CD4-positive, alpha-beta T cell treated with Interleukin-21 for 1 hour (primary cell): ENCODE measurements at places on chromosomes 3 and 15.

DNA sequence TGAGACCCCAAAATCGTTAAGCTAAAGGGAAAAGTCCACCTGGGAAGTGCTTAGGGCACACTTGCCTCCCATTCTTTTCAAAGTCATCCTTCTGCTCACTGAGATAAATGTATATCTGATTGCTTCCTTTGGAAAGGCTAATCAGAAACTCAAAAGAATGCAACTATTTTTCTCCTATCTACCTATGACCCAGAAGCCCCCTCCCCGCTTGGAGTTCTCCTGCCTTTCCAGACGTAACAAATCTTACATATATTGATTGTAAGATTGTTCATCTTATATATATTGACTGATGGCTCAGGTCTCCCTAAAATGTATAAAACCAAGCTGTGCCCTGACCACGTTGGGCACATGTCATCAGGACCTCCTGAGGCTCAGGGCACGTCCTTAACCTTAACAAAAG lies 56.8 kb upstream of the ACAN start:
- no peak for DNase-seq

DNA sequence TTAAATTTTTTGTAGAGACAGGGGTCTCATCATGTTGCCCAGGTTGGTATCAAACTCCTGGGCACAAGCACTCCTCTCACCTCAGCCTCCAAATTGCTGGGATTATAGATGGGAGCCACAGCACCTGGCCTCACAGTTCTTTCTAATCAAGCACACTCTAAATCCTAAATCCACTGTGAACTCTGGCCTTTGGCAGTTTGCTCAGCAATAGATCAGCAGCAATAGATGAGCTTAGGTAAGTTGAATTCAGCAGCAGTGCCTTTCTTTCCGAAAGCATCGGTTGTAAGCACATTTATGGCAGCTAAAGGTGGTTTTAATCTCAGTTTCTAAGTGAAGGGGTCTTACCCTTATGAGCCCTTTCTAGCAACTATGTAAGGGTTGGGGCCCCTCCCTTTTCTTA lies 16.6 kb downstream of the PDHB start:
- no peak for DNase-seq

DNA sequence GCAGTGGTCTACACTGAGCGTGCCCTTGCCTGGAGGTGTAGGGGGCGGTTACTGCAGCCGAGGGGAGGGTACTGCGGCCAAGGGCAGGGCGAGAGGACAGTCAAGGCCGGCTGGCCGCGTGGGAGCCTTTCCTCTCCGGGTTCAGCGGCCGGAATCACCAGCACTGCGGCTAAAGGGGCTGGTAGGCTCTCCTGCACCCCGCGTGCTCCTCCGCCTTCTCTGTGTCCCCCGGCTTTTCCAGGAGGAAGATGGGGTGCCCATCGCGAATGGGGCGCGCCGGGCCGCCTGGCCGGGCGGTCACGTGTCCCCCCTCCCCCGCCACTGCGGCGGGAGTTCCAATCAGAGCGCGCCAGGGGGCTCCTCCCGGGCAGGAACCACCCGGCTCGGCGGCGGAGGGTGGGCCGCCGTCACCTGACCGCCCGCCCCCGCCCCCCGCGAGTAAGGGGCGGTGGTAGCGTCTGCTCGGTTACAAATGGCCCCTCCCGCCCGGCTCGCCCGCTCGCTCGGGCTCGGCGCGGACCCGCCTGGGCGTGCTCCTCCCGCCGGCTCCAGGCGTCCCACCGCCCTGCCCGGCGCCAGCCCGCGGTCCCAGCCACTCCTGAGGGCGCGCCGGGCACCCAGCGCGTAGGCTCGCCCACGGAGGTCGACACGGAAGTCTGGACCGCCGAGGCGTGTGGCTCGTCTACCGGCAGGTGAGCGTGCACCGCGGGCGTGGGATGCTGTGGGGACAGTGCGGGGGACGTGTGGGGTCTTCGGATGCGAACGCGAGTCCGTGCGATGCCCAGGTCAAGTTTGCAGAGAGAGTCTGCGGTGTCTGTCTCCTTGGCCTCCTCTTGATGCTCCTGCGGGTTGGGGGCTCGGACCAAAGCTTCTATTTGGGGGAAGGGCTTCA lies 242.6 kb upstream of the TOPAZ1 start:
- DNase-seq = no peak

DNA sequence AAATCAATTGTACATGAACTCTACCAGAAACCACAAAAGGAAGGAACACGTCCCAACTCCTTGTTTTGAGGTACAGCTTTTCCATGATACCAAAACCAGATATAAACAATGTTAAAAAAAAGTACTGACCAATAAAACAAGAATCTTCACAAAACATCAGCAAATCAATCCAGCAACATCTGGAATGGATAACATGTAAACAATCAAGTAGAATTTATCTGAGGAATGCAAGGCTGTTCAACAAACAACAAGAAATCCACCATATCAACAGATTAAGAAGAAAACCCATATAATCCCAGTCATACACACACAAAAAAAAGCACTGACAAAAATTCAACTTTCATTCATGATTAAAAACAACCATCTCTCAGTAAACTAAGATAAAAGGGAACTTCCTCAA lies 26.7 kb downstream of the TJP1 start:
- DNase-seq = no peak

DNA sequence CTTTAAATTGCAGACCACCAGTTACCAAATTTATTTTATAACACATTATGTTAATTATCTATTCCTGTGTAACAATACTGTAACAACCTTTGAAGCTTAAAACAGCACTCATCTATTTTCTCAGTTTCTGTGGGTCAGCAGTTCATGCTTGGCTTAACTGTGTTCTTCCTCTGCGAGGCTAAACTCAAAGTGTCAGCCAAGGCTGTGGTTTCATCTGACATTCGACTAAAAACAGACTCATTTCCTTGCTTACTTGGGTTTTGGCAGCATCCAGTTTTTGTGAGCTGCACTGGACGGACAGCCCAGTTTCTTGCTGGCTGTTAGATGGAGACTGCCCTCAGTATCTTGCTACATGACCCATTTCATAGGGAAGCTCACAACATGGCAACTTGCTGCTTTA lies 247.3 kb upstream of the KCNH8 start:
- DNase-seq = no peak

DNA sequence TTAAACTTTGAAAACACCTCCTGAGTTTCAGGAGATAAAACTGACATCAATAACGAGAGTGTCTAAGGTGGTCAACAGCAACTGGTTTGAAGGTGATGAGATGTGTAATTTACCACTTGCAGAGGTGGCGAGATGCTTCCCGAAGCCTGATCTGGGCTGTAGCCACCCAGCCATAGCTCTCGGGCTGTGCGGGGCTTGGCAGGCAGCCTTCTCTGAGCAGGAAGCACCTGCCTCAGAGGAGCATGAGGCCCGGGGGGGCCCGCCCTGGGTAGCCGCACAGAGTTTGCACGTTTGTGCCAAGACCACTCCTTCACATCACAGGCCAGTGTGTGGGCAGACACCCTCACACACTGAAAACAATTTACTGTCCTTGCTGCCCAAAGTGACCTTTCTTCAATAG lies 220.3 kb downstream of the CACNA2D3 start:
- DNase-seq = no peak

DNA sequence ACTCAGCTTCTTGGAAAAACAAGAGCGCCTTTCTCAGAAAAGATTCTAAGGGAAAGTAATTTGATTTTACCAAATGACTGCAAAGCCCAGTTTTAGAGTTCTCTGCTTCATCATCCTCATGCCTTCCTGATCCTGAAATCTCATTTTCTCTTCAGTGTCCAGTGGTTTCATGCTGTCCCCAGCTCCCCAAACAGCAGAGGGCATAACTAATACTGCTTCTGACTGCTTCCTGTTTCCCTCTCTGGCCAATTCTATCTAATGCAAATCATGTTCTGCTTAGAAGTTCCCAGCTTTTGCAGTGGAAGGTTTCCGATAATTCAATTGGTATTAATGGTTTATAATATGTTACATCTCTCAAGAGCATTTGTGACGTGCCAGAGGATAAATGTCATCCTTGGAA lies 161.1 kb downstream of the CLSTN2 start:
- no peak for DNase-seq

DNA sequence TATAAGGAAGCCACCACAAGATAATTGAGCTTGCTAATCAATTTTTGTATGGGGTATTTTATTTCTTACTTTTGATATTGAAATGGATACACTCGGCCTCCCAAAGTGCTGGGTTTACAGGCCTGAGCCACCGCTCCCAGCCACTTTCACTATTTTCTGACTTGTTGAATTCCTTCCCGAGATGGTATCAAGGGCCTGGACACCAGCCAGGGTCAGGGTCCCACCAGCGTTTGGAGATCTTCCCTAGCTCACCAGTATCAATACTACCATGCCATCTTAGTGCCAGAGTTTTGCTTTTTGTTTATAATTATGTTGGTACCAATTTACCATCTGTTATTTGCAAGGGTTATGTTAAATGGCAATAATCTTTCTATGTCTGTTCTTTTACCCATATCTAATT lies 5.5 kb upstream of the SELENOT start:
- DNase-seq = no peak

DNA sequence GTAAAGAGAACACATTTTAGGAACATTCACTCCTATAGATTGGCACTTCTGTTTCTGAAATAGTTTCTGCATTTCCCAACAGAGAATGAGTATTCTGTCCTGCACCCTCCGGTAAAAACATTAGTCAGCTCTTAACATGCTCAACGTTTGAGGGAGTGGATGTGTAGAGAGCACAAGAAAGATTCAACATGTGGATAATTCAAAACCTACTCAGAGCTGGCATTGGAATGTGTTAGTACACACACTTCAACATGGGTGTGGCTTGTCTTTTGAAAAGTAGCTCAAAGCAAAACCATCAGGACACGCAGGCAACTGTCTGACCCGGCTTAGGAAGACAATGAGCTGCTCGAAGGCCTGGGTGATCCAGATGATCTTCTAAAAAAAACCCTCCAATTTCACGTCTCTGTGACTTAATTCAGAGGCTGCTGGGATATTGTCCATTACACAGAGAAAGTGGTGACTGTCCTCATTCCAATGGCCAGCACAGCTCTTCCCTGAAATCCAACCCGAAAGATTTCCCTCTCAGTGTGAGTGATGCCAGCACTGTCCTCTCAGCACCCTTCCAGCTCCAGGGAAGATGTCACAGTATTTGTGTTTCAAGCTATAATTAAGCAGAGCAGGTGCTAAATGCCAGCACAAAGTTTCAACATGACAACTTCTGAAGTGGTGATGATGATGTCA lies 18.1 kb downstream of the FBN1 start:
- DNase-seq = no peak

DNA sequence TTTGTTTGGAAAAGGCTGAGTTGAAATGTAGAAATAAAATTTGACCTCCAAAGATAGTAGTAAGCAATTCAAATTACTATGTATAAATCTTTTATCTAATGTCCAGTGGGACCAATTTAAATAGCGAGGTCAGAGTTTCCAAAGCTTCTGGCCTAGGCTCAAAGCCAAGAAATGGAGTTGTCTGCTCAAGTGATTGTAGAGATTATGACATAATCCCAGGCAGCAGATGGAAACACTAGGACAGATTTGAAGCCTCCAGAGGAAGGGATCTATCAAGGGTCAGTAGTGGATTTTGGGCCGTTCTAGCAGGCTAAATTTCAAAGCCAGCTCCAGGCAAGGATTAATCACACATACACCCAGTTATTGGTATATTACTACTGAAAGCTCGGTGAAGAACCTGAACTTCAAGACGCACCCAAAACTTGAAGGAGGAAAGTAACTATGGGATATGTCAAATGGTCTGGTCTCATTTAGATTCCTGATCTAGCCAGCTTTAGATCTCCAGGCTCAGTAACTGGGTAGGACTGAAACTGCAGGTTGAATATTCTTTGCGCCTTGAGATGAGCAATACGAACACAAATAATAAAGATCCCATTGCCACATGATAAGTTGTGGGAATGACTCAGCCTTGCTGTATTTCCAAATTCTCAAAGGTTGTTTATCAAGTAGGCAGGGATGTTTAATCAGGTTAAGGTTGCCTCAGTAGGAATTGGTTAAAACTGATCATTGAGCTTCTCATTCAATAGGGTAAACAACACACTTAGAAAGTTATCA lies 30.9 kb upstream of the ARRDC4 start:
- no peak for DNase-seq

- DNase-seq = no peak
Measured at GRCh38 chr3:71305231-71306206, 278.0 kb downstream of the FOXP1 start.

DNA sequence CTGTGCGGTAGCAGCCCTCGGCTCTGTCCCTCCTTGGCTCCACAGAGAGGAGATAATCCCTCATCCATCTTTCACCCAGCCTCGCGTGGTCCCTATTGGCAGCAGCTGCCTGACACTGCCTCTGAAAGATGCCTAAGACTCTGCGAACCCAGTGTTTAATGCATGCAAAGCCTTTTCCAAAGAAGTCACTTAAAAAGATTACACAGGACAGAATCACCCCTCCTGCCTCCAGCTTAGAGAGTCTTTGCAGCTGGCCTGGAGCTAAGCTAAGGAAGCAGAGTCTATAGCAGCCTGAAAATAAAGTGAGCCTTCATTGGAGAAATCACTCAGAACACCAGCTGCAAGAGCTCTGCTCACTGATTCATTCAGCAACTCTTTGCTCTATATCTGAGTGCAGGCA lies 247.2 kb downstream of the SHQ1 start:
- no peak for DNase-seq

- no peak for DNase-seq
Measured at GRCh38 chr15:84783493-84784251, 33.5 kb upstream of the ALPK3 start.

GRCh38 chr3:10614168-10614567 lies 108.8 kb upstream of the ATP2B2 start:
- no peak for DNase-seq

- no peak for DNase-seq
Measured at GRCh38 chr15:66770518-66771350, 68.7 kb downstream of the SMAD6 start.

- no peak for DNase-seq
Measured at GRCh38 chr3:183764847-183765731, 60.3 kb downstream of the MAP6D1 start.

- DNase-seq = no peak
Measured at GRCh38 chr3:123157598-123158287, 44.0 kb upstream of the SEC22A start.

DNA sequence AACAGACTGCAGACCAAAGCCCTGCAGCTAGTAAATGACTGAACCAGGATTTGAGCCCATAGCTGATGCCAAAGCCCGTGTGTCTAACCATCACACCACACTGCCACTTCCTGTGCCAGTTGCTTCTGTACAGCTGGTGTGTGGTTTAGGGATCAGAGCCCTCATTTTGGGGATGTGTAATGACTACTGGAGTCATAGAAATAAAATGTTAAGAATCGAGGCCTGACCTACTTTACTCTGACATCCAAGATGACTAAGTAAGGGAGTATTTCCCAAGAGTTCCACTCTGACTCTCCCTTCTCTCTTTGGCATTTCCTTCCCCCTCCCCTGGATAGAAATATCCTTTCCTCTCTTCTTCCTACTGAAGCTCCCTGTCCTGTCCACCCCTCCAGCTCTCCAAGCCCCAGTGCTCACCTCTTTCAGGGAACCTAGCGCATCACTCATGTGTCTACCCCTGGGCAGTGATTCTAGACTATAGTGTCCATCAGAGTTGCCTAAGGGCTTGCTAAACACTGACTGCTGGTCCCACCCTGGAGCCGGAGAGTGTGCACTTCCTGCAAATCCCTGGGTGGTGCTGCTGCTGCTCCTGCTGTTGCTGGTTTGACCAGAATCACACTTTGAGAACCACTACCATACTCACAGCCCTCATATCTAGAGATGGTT lies 53.8 kb downstream of the MGLL start:
- DNase-seq = no peak
